ENCODE measurements at places on chromosomes 2 and 18.
A peak's percentile ranks its signal among the peaks of the same experiment; 100 is the strongest.

- DNase-seq: no peak
Observed at GRCh38 chr2:202690321-202690900, 55.6 kb downstream of the FAM117B start.

DNA sequence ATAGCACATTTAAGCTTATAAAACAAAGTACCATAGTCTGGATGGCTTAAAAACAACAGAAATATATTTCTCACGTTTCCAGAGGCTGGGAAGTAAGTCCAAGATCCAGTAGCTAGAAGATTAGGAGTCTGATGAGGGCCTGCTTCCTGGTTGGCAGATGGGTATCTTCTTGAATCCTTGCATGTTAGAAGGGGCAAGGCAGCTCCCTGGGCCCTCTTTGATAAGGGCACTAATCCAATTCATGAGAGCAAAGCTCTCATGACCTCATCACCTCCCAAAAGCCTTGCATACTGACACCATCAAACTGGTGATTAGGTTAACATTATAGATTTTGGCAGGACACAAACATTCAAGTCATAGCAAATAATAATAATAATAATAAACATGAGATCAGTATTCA is 146.4 kb downstream of the CCDC102B start:
- no peak for DNase-seq

- DNase-seq: no peak
Observed at GRCh38 chr2:70132244-70133126, 45.2 kb downstream of the PCBP1 start.

- DNase-seq: no peak
Observed at GRCh38 chr2:98483257-98483861, 38.7 kb downstream of the INPP4A start.

GRCh38 chr2:32627441-32627813 is 423 bp upstream of the TTC27 start:
- DNase-seq: peak; percentile 7
